ENCODE measurements at places on chromosomes 12 and 14.

DNA sequence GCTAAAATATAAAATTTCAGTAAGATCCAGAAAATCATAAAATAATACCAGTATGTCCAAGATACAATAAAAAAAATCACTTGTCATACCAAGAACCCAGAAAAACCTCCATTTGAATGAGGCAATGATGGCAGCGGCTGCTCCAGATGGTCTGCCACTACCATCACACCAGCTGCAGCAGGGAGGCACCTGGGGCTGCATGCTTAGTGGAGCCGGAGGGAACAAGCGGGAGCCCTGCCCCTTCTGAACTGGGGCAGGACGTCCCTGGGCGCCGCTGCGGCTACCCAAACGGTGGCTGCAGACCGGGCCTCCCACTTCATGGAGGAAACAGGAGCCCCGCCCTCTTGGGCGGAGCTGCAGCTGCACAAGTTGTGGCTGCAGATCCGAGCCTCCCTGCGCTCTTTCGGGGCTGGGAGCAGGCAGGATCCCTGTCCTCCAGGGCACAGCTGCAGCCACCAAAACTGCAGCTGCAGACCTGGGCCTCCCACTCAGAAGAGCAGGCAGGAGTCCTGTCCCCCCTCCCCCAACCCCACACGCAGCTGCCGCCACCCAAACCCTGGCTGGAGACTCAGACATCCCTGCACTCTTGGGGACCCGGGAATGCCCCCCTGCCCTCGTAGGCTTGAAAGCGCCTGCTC is 36.1 kb upstream of the OR5AU1 start:
- peak; percentile 46 for DNase-seq

DNA sequence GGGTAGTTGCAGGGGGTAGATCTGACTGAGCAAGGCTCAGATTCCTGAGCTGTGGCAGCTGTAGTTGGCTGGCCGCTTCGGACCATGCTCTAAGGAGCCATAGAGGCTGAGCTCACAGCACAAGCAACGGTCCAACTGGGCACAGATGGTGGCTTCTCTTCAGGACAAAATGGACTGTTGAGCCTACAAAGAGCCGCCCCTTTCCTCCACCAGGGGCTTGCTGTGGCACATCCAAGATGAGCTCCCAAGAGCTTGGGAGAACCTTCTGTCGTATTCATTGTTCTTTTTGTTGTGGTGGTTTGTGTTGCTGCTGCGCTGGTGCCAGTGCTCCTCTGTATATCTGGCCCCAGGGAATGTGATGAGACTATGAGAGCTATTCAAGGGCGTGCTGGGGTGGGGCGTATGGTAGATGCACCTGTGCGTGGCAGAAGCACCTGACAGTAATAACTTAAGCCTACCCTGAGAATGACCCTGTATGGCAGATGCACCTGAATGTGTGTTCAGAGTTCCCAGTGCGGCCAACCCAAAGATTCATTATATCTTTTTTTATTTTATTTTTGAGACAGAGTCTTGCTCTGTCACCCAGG is 17.8 kb upstream of the LGALS3 start:
- no peak for DNase-seq

- DNase-seq, result no peak
Observed at GRCh38 chr12:66055837-66056319, 74.7 kb downstream of the LLPH start.

DNA sequence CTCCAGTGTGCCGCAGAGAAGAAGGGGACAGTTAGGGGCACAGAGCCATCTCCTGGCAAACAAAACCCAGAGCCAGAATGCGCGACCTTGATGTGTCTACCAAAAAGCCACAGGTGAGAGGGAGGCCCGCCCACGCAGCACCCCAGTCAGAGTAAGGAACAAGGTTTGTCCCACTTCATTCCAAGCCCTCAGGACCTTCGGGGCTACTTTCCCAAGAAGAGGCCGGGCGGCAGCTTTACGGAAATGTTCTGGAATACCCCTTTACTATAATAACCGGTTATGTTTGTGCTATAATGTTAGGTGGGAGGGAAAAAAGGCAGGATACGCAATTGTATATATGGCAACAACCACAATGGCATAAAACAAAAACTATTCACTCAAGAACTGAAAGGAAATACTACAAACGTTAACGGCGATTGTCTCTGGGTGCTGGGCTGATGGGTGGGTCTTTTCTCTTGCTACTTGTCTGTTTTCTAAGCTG is 12.3 kb downstream of the CCDC88C start:
- DNase-seq, result peak; percentile 27

GRCh38 chr12:82874945-82875344 is 188.2 kb downstream of the TMTC2 start:
- no peak for DNase-seq

DNA sequence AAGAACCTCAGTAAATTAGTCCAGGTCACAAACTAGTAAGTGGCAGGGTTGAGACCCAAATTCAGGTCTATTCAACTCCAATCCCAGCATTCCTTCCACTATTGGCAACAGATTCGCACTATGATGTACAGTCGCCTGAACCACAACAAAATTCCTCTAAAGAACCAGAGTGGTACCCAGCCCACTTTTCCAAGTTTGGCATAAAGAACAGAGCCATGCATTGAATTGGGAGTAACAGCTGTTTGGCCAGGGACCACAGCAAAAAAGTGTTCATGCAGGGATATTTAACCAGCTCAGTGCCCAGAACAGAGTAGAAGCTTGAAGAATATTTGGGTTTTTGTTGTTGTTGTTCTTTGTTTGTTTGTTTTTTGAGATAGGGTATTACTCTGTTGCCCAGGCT is 9.7 kb downstream of the TC2N start:
- DNase-seq, result no peak

- no peak for DNase-seq
Observed at GRCh38 chr14:38999949-39000348, 103.1 kb downstream of the SEC23A start.

DNA sequence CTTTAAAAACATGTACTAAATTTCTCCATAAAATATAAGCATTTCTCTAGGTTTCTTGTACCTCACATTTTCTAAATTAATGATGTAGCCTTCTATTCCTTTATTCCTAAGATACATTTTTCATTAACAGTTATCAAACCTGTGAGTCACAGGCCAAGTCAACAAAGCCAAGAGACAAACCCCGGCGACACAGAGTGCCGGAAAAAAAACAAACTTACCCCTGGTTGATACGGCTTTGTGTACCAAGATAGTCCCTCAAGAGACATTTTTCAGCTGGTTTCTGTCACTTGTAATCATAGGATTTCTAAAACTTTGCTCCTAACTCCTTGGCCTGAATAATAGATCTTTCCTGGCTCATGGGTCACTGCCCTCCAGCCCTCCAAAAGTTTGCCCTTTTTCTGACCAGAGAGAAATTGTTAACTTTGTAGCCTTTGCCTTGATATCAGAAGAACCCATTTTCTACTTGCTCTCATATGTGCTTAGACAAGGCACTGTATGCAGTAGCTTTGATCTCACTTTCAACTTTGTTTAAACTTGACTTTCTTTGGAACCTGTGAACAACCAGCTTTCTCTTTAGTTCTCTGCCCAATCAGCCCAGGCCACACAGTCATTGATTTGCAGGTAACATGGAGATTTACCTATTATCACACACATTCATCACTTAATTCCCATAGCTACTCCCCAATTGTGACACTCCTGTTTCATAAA is 172.2 kb downstream of the PRKD1 start:
- DNase-seq, result no peak

- no peak for DNase-seq
Observed at GRCh38 chr12:116060764-116061163, 216.7 kb downstream of the MED13L start.

DNA sequence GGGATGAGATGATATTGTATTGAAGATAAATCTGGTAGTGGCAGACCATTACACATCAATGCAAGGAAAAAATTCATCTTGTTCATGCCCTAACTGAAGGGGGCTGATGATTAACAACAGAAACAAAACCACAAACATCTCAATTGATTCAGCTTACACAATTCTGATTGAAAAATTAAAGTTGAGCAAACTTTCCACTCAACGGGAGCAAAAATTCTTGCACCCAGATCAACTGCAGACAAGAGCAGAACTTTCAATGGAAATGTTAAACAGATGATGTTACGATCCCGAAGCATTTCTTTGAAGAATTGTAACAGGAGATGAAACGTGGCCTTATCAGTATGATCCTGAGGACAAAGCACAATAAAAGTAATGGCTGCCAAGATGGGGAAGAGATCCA is 172.4 kb upstream of the SOX5 start:
- no peak for DNase-seq

DNA sequence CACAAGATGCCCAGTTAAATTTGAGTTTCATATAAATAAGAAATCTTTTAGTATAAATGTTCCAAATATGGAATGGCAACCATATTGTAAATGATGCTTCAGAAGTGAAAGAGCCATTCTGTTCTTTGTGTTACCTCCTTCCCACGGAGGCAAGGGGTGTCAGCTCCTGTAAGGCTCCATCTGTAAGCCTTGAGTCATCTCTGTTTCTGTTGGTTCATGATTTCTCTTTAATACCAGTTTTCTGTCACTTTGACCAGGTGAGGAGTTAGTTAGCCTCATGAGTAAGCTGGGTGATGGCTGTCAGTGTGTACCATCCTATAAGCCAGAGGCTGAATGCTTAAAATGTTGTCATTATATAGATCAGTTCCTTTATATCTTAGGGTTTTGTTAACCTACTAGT is 61.9 kb downstream of the TMEM30B start:
- DNase-seq, result no peak

DNA sequence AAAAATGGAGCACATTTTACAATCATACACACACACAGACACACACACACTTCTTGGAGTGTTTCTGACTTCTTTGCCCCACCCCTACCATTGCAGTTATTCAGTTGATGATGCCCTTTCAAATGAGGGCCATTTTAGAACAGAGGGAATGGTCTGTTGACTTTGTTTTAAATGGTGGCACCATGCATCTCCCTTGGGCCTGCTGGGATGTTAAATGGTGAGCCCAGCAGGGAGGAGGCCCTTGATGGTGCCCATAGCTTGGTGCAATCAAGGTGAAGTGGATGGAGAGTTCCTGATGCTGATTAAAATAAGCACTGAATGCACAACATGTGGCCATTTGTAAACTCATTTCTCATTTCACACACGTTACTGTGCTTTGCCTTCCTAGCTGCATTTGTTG is 13.3 kb downstream of the C12orf75 start:
- DNase-seq, result no peak

DNA sequence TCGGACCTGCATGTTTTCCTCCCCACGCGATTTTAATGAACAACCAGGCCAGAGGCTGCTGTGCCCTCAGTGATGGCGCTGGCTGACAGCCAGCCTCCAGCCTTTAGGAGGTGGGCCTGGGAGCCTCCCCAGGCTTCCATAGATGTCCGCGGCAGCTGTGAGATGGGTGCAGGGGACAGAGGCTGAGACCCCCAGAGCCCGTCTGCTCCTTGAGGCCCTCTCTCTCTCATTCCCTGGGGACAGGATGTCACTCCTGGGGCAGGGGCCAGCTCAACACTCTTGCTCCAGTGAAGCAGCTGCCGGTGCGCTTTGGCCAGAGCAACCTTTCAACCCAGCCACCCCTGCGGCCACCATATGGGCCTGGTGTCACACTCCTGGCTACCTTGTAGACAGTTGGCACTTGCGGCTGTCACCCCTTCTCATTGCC is 24.8 kb downstream of the MVK start:
- no peak for DNase-seq

DNA sequence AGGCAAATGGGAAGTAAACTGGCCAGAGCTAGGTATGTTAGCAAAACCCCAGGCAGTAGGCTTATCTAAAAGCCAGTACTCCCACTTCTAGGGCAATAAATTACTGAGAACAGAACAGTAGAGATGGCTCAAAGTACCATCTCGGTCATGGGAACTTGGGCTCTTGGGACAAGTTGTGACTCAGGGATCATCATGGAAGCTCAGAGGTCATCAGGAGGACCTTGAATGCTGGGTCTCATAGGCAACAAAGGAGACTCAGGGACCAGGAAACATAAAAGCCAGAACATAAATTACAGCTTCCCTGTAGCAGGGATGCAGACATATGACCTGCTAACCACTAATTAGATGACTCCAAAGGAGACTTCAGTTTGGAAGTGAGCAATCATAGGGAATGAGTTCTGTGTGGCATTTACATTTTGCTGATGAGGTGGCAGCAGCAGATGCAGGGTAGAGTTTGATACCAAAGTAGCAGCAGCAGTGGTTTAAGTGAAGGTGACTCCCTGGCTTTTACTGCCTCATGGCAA is 97.6 kb upstream of the SCAF11 start:
- no peak for DNase-seq

DNA sequence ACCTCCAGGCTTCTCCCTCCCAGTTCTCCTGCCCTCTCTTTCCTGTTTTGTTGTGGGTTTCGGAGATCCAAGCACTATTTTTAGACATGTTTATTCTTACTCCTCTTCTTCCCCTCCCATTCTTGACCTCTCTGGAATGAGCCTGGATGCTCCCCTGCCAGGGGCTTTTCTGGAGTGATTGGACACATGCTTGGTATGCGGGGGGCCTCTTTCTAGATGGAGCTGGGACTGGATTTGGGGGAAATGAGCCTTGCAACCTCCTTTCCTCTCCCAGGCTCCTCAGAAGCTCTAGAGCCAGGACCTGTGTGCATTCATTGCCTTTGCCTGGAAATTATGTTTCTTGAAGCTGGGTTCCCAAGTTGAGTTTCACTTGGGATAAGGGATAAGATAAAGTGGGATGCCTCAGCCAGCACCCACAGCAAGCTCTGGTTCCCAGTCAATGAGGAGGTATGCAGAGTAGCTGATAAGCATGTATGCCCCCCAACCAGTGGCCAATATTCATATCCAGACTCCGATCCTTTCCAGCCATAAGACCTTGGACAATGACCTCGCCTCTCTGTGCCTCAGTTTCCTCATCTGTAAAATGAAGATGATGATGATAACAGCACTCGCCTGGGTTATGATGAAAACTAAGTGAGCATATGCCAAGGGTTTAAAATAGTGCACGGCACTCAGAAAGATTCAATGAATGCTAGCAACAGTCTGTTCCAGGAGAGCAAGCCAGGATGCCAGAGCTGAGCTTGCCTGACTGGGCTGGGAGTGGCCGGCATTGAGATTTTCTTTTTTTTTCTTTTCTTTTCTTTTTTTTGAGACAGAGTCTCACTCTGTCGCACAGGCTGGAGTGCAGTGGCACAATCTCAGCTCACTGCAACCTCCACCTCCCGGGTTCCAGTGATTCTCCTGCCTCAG is 97.8 kb downstream of the SCARB1 start:
- DNase-seq, result no peak

DNA sequence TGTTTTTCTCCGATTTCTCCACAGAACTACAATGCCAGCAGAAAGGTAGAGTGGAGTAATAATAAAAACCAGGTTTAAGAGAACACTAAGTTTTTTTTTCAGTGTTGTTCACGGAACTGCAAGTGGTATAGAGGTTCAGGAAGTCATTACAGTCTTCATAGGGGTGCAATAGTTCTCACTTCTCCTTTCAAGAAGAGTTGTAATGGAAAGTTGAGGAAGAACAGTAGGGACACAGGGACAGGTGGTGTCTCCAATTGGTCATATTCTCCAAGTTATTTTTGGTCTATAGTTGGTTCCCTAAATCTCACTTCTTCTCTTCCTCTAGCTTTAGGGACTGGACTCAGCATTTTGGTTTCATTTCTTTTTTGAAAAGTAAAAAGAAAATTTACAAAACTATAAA is 894.0 kb downstream of the NRXN3 start:
- no peak for DNase-seq

DNA sequence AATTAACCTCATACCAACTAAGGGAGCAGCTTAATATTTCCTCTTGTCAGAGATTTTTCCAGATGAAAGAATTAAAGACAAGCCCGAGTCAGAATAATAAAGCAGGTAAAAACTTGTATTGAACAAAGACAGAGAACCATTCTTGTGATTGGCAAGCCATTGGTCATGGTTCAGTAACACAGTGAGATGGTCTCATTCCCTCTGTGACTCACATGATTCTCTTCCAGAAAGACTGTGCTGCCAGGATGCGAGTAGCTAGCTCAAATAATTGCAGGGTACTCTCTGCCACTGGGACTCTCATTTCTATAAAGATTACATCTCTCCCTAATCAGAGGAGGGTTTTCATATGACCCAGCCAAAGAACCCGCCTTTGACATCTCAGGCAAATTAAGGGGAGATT is 179.4 kb downstream of the PHLDA1 start:
- no peak for DNase-seq
